ENCODE measurements at places on chromosomes 3 and 15.

GRCh38 chr3:28756056-28756455 is 407.4 kb upstream of the AZI2 start:
- no peaks in the 10 kb centered on the region for H3K36me3 ChIP-seq
- H3K27ac ChIP-seq = no peak overlapping the region
- H3K4me3 ChIP-seq = no peak overlapping the region
- DNase-seq = no peak

DNA sequence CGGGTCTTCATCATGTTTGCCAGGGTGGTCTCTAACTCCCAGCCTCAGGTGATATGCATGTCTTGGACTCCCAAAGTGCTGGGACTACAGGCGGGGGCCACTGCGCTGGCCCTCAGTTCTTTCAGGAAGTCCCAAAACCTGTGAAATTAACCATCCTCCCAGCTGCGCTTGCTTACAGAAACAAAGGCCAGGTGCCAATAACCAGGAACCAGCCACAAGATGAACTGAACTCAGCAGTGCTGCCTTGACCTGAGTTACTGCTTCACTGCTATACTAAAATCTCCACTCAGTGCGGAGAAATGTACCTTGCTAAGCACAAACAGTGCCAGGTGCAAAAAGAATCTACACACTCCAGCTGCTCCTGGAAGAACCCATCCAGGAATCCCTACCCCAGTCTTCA is 3.9 kb upstream of the GCHFR start:
- peaks cover 7% of the 10 kb centered on the region for H3K4me1 ChIP-seq
- no peak overlapping the region for H3K4me3 ChIP-seq
- no peak overlapping the region for H3K27ac ChIP-seq
- H3K27me3 ChIP-seq = no peaks in the 10 kb centered on the region

DNA sequence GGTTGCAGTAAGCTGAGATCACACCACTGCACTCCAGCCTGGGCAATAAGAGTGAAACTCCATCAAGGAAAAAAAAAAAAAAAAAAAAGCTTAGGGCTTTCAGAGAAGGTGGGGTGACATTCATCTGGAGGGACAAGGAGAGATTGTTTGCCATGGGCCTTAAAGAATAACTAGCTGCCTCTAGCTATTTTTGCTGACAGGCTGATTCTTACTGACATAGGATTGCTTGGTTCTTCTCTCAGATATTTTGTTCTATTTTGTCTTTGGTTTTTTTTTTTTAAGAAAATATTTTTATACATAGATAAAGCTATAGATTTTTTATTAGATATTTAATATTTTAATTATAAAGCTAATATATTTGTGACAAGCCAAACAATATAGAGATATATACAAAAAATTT is 24.2 kb upstream of the PIAS1 start:
- H3K27ac ChIP-seq = no peak overlapping the region
- H3K36me3 ChIP-seq = no peaks in the 10 kb centered on the region
- H3K4me1 ChIP-seq = peaks cover 15% of the 10 kb centered on the region
- no peak overlapping the region for H3K4me3 ChIP-seq
- no peak for DNase-seq
- no peaks in the 10 kb centered on the region for H3K27me3 ChIP-seq

DNA sequence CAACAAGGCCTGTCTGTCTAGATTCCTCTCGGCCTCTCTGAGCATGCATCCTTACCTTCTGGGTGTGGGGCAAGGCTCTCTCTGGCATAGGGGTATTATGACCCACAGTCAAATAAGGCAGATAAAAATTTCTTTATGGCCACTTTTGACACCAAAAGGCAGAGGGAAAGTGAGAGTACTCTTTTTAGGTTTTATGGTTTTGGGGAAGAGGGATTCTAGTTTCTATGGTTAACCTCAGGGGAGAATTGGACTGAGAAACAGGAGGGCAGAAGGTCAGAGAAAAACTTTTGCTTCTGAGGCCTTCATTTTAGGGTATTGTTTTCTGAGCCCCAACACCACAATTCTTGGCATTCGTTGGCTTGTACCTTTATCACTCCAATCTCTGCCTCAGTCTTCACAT is 70.0 kb upstream of the CCDC54 start:
- no peak overlapping the region for H3K27ac ChIP-seq
- no peak for DNase-seq
- H3K27me3 ChIP-seq = no peaks in the 10 kb centered on the region
- H3K4me3 ChIP-seq = no peak overlapping the region
- H3K36me3 ChIP-seq = no peaks in the 10 kb centered on the region
- H3K4me1 ChIP-seq = no peaks in the 10 kb centered on the region

DNA sequence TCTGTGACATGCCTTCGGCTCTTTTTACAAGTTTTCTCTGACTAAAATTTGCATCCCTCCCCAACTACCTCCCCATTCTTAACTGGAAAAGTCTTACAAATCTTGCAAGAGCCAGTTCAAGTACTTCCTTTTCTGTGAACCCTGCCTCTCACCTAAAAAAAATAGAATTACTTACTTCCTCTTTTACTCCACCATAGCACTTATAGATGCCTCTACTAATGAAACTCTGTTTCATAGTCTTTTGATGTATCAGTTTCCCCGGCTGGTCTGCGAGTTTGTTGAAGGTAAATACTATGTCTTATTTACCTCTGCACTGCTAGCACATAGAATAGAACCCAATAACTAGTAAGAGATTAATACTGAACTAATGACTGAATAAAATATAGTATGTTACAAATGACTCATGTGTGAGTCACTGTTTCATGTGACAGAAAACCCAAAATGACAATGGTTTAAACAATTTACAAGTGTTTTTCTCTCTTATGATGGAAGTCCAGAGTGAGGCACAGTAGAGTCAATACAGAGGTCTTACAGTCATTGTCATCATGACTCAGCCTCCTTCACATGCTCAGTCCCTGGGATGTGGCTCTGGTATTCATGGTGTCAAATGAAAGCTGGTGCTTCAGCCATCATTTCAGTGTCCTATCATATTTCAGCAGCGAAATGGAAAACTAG is 393.5 kb downstream of the RSL24D1 start:
- no peaks in the 10 kb centered on the region for H3K4me1 ChIP-seq
- no peaks in the 10 kb centered on the region for H3K36me3 ChIP-seq
- H3K4me3 ChIP-seq = no peak overlapping the region
- DNase-seq = no peak
- H3K27ac ChIP-seq = no peak overlapping the region
- no peaks in the 10 kb centered on the region for H3K27me3 ChIP-seq

GRCh38 chr3:135085652-135086436 is 290.8 kb downstream of the EPHB1 start:
- H3K4me3 ChIP-seq = no peak overlapping the region
- no peaks in the 10 kb centered on the region for H3K4me1 ChIP-seq
- H3K27me3 ChIP-seq = peaks cover 13% of the 10 kb centered on the region
- DNase-seq = no peak

DNA sequence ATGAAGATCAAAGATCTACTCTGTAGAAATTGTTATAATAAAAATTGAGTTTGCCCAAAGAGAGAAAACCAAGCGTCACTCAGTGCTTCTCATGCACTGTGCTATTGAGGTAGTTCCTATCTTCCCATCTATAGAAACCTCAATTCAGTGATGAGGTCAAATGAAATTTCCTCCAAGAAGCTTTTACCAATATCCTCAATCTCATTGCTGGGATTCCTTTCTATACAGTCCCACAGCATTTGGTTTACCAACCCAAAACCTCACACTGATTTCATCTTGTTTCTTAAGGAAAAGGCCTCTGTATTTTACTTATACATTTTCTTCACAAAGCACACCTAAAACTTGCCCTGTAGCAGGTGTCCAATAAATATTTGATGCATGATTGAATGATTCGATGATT is 147.2 kb downstream of the ALCAM start:
- no peaks in the 10 kb centered on the region for H3K36me3 ChIP-seq
- no peak for DNase-seq
- H3K4me1 ChIP-seq = peaks cover 3% of the 10 kb centered on the region
- H3K4me3 ChIP-seq = no peak overlapping the region
- no peaks in the 10 kb centered on the region for H3K27me3 ChIP-seq
